Fibroblast of the conjunctiva (primary cell): ENCODE measurements at places on chromosomes 5 and 9.

DNA sequence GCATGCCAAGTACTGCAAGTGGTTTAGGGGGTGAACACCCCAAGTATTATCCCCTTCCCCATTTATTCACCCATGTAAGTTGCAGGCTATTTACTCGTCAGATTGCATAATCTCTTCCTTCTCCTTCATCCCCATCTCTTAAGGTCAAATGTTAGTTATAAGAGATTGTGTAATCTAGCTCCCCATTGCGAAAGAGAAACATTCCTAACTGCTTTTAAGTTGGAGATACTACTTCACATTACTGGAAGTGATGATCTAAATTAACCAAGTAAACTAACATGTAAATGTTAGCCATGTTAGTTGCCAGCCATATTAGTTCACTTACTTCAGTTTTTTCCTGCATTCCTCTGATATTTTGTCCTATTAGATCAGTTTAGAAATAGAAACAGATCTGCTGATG is 262.3 kb downstream of the TAF11L14 start:
- DNase-seq, result peak; percentile 14

- peak; percentile 33 for DNase-seq
Measured at GRCh38 chr9:123081824-123082223, 48.4 kb downstream of the GPR21 start.

GRCh38 chr5:22258139-22258538 is 595.0 kb downstream of the CDH12 start:
- no peak for DNase-seq

DNA sequence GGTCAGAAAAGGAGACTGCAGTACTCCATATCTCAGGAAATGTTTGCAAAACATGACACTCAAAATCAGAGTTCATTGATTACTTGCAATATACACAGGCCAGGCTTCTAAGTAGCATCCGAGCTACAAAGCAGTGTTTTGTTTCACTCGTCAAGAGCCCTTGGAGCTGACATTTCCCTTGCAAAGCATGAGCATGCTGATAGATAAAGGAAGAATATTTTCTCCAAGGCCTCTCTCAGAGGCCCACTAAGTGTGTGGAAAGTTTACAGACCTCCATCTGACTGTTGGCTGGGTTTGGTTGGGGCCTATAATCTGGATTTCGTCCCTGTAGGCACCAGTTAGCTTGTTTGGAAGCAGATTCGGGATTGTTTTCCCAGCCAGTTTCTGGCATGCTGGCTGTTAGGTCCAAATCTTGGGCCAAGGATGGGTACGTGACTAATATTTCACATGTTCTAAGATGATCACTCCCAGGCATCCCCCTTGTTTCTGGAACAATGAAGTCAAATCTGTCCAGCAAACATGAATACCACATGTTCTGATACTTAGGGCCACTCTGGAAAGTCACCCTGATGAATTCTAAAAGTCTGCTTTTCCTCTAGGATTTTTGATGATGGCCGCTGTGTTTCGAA is 161.3 kb downstream of the RFK start:
- no peak for DNase-seq

GRCh38 chr9:110977259-110977709 is 61.0 kb downstream of the LPAR1 start:
- peak; percentile 51 for DNase-seq

- no peak for DNase-seq
Measured at GRCh38 chr5:154654486-154655371, 100.4 kb upstream of the LARP1 start.

DNA sequence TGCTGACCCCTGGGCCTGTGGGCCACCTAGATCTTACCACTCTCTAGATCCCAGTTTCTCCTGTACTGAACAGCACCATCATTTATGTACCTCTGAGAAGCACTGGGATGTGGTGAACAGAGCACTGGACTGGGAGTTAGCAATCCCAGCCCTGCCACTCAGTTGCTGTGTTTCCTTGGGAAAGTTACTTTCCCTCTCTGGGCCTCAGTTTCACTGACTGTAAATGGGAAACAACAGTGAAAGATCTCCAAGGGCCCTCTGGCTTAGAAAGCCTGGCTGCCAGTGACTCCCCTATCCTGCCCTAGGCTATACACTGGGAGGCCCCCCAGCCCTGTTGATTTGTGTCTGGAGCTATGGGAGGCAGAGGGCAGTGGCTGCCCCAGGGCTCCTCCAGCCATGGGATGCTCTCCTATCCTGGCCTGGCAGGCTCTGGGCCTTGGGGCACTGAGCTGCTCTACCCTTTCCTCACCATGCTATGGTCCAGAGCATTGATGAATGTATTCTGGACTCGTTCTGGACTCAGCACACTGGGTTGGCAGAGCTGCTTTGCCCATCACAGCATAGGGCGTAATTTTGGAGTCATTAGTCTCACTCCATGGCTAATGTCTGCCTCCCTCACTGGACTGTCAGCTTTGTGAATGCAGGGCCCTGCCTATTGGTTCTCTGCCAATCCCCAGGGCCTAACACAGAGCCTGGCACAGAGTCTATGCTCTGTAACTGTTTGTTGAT is 99.3 kb downstream of the RGS3 start:
- no peak for DNase-seq

- DNase-seq, result peak; percentile 12
Measured at GRCh38 chr9:136614372-136614922, 48.3 kb upstream of the EGFL7 start.

GRCh38 chr5:50439221-50439620 is 1.9 kb downstream of the EMB start:
- no peak for DNase-seq

DNA sequence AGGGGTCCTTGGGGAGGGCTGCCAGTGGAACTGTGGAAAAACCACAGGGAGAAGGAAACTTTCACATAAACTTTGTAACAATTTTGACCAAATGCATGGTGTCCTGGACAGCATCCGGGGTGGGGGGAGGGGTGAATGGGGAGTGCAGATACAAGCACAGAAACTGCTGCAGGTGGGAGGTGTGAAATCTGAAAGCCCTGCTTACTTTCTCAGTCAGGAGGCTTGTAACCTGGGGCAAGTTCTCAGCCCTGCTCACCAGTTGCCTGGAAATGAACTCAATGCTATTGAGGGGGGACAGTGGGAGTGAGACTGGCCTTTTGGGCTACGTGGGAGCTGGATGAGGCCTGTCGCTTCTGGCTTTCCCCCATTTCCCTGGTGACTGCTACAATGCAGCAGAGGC is 694.5 kb upstream of the ZNF608 start:
- no peak for DNase-seq

DNA sequence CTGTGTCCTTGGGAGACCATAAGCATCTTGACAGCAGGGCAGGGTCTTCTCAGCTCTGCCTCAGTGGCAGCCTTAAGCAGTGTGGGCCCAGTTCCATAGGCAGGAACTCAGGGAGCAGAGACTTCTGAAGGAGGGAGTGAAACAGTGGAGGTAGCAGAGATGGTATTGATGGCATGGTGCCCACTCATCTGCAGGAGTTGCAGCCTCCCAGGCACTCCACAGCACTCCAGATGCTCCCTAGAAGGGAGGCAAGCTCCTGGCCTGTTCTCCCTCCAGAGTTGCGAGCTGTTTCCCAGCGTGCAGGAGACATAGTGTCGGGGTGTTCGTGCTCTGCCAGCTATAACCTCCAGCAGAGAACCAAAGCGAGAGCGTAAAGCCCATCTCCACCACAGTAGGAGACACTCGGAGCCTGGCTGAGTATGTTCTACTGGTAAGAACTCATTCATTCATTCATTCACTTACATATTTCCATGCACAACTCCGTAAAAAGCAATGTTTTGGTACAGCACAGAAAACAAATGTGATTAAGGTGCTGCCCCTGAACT is 31.4 kb upstream of the UNC5A start:
- no peak for DNase-seq

- no peak for DNase-seq
Measured at GRCh38 chr5:65034813-65035209, 266.1 kb downstream of the CWC27 start.

- DNase-seq, result no peak
Measured at GRCh38 chr5:69451941-69452647, 37.2 kb downstream of the MARVELD2 start.

- peak; percentile 60 for DNase-seq
Measured at GRCh38 chr9:12640016-12640587, 53.1 kb upstream of the TYRP1 start.

- no peak for DNase-seq
Measured at GRCh38 chr9:20307621-20308020, 314.7 kb downstream of the MLLT3 start.

- DNase-seq, result no peak
Measured at GRCh38 chr5:143316844-143317631, 86.4 kb downstream of the NR3C1 start.

DNA sequence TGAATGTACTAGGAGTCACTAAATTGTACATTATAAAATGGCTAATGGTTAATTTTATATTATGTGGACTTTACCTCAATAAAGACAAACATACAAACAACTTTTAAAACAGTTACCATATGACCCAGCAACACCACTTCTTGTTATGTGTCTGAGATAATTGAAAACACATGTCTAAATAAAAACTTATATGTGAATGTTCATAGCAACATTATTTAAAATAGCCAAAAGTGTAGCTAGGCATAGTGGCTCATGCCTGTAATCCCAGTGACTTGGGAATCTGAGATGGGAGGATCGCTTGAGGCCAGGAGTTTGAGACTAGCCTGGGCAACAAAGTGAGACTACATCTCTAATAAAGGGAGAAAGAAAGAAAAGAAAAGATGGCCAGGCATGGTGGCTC is 22.9 kb downstream of the SLC35A4 start:
- DNase-seq, result no peak

GRCh38 chr5:132263548-132264261 is 6.2 kb downstream of the PDLIM4 start:
- DNase-seq, result peak; percentile 75

GRCh38 chr9:81874931-81875330 is 53.3 kb upstream of the SPATA31D4 start:
- DNase-seq, result peak; percentile 49

GRCh38 chr9:72280913-72281500 is 84.0 kb downstream of the ZFAND5 start:
- peak; percentile 63 for DNase-seq

- peak; percentile 18 for DNase-seq
Measured at GRCh38 chr5:167688341-167689130, 602.9 kb upstream of the WWC1 start.

GRCh38 chr9:99823681-99824377 is 2.1 kb downstream of the NR4A3 start:
- no peak for DNase-seq

GRCh38 chr5:72485430-72485974 is 21.7 kb downstream of the ZNF366 start:
- no peak for DNase-seq

DNA sequence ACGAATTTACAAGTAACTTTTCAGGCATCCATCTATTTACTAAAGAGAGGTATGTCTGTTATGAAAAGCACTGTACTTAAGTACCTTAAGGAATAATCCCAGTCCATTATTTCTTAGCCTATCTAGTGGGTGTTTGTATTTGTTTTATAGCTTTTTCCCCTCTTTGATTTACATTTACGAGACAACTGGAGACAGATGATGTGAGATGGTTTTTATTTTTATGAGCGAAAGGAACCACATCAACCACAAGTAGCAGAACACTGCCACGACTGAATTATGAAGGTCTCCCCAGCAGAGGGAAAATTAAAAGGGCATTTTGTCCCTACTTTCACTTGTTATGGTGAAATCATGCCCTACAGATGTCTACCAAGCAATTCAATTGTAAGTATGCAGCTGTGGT is 357.8 kb downstream of the NFIB start:
- DNase-seq, result no peak
